ENCODE measurements at places on chromosomes 5 and 9.

GRCh38 chr5:79236970-79237739, 1.2 kb downstream of the JMY start:
- DNase-seq: peak; percentile 22

- DNase-seq: no peak
These were observed 276.8 kb upstream of the CLINT1 start for GRCh38 chr5:158135682-158136179.

DNA sequence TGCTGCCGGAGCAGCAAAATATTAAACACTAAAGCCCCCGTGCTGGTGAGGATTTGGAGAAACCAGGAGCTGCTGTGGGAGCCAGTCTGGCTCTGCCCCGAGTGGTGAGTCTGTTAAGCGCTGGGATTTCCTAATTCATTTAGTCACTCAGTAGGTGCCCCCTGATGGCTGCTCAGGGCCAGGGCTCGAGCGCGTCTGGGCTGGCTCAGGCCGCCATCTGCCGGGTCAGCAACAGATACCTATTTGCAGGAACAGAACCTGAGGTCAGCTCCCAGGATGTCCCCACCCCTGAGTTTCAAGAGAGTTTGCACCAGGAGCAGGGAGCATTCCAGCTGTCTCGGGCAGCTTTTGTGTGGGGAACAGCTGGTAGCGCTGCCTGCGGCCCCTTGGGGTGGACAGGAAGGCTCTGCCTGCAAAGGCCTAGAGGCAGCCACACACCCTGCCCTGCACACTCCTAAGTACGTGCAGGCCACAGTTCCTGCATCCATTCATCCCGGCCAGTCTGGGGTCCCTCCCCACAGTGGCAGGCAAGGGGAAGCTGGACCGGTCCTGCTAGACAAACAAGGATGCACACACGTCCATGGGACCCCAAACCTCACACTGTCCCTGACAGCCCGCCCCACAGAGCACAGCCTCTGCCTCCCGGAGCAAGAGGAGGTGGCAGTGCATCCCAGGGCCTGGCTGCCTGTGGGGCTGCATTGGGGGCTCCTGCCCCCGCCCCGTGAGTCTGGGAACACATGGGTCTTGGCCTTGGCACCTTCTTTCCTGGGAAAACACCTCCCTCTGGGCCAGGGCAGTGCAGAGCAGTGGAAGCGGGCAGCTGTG, 83.7 kb downstream of the ADAMTS2 start:
- DNase-seq: peak; percentile 30

GRCh38 chr9:23493219-23493618, 332.8 kb downstream of the ELAVL2 start:
- DNase-seq: no peak

- no peak for DNase-seq
These were observed 139.7 kb upstream of the IRX4 start for GRCh38 chr5:2022436-2022835.

GRCh38 chr5:39505363-39505762, 80.6 kb upstream of the DAB2 start:
- DNase-seq: no peak

DNA sequence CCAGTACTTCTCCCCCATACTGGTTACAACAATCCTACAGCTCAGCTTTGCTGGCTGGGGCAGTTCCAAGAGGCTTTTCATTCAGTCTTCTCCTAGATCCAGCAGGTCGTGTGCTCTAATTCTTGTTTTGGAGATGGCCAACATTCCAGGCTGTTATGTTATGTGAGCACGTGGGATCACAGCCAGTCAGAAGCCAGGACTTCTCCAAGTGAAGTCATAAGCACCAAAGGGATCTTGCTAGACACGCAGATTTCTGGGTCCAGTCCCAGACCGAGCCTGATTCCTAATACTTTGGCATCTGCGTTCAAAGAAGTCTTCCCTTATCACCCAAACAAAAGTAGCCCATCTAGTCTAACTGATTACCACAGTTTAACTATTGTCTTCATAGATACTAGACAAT, 1.4 kb upstream of the LARP1 start:
- DNase-seq: no peak
